ENCODE measurements at places on chromosomes 3 and 15.

- no peak for DNase-seq
Measured at GRCh38 chr15:30791239-30792175, 112.2 kb upstream of the FAN1 start.

DNA sequence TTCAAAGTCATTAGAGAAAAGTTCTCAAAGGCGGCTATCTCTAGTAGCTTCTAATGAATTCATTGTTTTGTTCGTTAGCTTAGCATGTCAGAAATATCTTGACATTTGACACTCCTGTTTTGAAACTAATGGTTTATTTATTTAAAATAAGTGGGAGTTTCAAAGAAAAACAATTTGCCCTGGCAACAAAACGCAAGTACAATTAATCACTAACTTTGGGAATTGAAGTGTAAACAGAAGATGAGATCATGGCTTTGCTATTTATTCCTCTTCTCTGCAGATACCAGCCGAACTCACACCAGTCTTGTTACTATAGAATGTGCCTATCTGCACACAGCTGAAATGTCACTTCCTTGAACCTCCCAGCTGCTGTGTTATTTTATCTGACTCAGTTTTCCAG lies 27.5 kb downstream of the MASP1 start:
- no peak for DNase-seq

GRCh38 chr15:57550640-57551039 lies 41.1 kb upstream of the MYZAP start:
- DNase-seq = no peak

- no peak for DNase-seq
Measured at GRCh38 chr15:67781061-67781460, 44.2 kb upstream of the SKOR1 start.

GRCh38 chr15:31162721-31163510 lies 61.4 kb upstream of the TRPM1 start:
- no peak for DNase-seq

DNA sequence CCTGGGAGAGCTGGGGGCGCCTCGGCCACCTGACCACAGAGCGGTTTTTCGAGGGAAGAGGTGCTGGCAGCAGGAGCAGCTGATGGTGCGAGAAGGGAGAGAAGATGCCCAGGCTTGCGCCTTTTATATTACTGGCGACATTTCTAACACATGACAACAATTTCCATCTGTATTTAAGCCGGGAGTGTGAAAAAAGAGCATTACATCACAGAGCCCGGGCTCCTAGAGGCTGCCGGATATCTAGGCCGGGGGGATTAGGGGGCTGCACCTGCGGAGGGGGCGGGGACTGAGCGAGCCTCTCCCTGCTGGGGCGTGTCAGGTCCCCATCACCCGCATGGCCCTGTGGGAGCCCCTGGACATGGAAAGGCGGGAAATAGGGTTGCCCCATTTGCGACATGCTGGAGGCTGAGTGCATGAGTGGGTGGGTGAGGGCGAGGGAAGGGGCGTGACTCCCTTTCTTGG lies 440.7 kb downstream of the MAGI1 start:
- DNase-seq = peak; percentile 30

- DNase-seq = no peak
Measured at GRCh38 chr3:39122813-39123212, 15.3 kb downstream of the TTC21A start.

DNA sequence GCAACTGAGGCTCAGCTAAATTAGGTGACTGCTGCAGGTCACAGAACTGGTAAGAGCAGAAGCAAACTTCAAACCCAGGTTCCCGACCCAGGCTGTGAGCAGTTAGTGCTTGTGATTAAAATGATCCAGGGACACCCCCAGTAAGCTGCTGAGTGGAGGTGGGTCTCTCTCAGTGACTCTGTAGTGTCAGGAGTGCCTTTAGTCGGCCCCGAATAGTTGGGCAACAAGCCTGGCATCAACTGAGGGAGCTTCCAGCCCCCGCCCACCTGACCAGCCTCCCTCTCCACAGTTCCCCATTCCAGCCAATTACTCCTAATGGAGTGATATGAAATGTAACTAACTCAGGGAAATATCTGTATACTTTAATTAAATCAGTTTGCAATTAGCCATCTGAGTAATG lies 168.0 kb upstream of the SMAD3 start:
- no peak for DNase-seq

DNA sequence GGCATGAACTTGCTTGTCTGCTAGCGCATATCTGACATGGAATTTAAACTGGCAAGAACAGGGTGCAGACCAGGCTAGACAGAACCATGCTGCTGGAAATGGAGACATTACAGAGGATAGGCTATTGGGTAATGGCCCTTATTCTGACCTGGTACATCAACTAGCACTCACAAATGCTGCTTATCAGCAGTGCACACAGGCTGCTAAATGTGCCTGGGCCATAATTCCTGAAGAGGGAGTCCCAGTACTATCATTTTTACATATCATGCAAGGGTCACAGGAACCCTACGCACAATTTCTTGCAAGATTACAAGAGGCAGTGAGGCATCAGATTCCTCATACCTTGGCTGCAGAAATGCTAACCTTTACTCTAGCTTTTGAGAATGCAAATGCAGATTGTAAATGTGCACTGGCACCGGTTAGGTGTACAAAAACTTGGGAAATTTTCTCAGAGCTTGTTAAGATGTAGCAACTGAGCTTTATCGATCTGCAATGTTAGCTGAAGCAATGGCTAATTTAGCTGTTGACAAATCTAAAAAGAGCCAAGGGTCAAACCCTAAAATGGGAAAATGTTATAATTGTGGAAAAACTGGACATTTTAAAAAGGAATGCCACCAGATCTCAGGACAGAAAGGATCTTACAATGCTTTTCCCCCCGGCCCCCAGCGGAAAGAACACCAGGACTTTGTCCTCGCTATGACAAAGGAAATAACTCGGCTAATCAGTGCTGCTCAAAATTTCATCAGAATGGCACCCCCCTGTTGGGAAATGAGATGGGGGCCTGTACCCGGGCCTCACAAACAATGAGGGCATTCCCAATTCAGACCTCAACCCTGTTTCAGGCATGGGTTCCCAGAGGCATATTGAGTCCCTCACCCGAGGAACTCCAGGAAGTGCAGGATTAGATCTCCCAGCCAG lies 21.1 kb downstream of the CCRL2 start:
- DNase-seq = no peak

GRCh38 chr3:180947761-180948390 lies 35.4 kb downstream of the FXR1 start:
- DNase-seq = no peak

- no peak for DNase-seq
Measured at GRCh38 chr3:3286014-3286413, 106.5 kb upstream of the CRBN start.

DNA sequence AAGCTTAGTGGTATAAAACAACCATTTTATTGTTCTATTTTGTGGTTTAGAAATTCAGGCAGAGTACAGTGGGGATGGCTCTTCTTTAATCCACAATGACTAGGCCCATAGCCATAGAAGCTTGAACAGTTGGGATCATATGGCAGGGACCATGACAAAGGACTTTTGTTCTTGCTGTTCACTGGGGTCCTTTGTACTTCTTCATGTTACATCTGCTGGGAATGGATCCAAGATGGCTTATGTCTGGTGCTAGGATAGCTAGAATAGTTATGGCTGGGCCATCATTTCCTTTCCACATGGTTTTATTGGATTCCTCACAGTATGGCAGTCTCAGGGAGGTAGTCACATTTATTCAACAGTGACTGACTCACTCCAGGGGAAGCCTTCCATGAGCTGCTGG lies 427.9 kb upstream of the AGTR1 start:
- no peak for DNase-seq

DNA sequence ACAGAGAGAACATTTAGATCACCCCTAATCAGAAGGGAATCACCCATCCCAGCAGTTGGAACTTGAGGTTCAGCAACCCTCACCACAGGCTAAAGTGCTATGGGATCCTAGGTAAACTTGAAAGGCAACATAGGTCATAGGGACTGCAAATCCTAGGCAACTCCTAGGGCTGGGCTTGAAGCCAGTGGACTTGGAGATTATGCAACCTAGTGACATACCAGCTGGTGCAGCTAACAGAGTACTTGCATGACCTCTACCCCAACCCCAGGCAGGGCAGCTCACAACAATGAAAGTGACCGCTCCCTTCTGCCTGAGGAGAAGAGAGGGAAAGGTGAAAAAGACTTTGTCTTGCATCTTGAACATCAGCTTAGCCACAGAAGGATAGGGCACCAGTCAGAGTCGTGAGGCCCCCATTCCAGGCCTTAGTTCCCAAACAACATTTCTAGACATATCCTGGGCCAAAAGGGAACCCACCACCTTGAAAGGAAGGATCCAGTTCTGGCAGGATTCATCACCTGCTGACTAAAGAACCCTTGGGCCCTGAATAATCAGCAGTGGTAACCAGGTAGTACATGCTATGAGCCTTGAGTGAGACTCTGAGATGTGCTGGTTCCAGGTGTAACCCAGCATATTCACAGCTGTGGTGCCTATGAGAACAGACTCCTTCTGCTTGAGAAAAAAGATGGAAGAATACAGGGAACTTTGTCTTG lies 37.6 kb upstream of the FBN1 start:
- DNase-seq = no peak

Data from right hindlimb (tissue), 1 donor.